ENCODE measurements at places on chromosomes 16 and 17. TPM values are rescaled to one million over a fixed set of nuclear protein-coding genes. Genes with fewer than 3 reads are reported as not detected.

The CISD3 gene
- polyA plus RNA-seq = 34.5 TPM

DNA sequence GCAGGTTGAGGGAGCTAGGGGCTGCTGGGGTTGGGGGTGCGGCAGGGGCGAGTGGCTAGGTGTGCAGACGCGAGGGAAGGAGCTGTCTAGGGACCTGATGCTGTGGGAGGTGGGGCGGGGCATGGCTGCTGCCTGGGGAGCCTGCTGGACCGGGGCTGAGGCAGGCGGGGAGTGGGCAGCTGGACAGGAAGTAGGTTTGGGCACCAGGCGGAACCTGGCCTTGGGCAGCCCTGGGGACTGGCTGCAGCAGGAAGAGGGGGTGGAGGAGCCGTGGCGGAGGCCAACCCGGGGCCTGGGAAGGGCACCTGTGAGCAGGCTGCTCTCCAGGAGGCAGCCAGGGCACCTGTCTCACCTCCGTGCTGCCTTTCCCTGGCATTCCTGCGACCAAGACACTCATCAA, 5.9 kb upstream of the DNASE1L2 start:
- no peak overlapping the region for H3K27ac ChIP-seq
- H3K27me3 ChIP-seq = no peaks in the 10 kb centered on the region
- H3K4me1 ChIP-seq = no peaks in the 10 kb centered on the region
- no peak for DNase-seq
- H3K36me3 ChIP-seq = peaks cover 45% of the 10 kb centered on the region

The KRT9 gene
- polyA plus RNA-seq = not detected

- no peak within 1 kb of the TSS for H3K4me3 ChIP-seq
- DNase-seq = no peak
- H3K36me3 ChIP-seq = no peaks in the 10 kb centered on the region
Measured at GRCh38 chr17:6713130-6713917, at the start of gene SLC13A5. Gene SLC13A5 (minus strand): TSS chr17:6713369. CDS start chr17:6713333, 36 bp downstream.

DNA sequence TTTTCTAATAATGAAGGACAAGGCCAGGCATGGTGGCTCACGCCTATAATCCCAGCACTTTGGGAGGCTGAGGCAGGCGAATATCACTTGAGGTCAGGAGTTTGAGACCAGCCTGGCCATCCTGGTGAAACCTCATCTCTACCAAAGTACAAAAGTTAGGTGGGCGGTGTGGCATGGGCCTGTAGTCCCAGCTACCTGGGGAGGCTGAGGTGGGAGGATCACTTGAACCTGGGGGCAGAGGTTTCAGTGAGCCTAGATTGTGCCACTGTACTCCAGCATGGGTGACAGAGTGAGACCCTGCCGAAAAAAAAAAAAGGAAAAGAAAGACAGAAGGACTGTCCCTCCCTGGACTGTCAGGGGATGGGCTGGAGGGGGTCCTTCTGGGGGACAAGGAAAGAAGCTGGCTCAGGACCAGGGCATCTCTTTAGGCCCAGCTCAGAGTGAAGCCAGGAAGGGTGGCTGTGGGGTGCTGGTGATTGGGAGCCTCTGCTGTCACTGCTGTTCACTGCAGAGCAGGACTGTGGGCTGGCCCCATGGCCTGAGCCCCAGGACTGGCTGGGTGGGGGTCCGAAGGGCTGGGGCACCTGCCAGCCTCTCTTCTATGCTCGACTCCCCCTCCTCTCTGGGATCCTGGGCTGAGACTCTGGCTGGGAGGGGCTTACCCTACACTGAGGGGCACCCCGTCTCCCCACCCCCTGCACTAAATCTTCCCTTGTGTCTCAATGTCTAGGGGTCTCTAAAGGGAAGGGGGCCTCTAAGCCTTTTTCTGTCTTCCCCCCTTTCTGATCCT, 909 bp upstream of the ARHGAP23 start:
- no peaks in the 10 kb centered on the region for H3K36me3 ChIP-seq
- DNase-seq = no peak
- peaks cover 4% of the 10 kb centered on the region for H3K4me1 ChIP-seq
- H3K27me3 ChIP-seq = no peaks in the 10 kb centered on the region

GRCh38 chr17:34400301-34400931, 37.4 kb upstream of the CCL1 start:
- H3K4me1 ChIP-seq = no peaks in the 10 kb centered on the region
- peaks cover 3% of the 10 kb centered on the region for H3K27me3 ChIP-seq
- no peak overlapping the region for H3K4me3 ChIP-seq

The VASN gene
- 0.18 TPM for polyA plus RNA-seq

- H3K27me3 ChIP-seq = no peaks in the 10 kb centered on the region
- H3K4me3 ChIP-seq = no peak overlapping the region
- H3K27ac ChIP-seq = no peak overlapping the region
- H3K4me1 ChIP-seq = peaks cover 19% of the 10 kb centered on the region
- H3K36me3 ChIP-seq = no peaks in the 10 kb centered on the region
- no peak for DNase-seq
Measured at GRCh38 chr16:13394488-13394887, 493.1 kb downstream of the SHISA9 start.

DNA sequence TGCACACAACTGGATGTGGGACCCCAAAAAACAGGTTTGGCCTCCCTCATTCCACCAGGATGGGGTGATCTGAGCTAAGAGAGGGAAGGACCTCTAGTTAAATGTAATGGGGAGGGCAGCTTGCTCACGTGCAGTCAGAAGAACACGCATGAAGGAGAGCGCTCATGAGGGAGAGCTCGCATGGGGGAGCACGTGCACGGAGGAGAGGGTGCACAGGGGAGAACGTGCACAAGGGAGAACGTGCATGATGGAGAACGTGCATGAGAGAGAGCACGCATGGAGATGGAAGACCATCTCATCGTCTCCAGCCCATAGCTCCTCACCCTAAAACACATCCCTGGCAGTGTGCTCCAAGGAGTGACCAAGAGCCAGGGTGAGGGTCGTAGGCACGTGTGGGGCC, 141.2 kb downstream of the RBFOX3 start:
- H3K27me3 ChIP-seq = peaks cover 2% of the 10 kb centered on the region
- H3K27ac ChIP-seq = no peak overlapping the region
- no peak for DNase-seq
- no peak overlapping the region for H3K4me3 ChIP-seq
- no peaks in the 10 kb centered on the region for H3K36me3 ChIP-seq
- H3K4me1 ChIP-seq = no peaks in the 10 kb centered on the region

DNA sequence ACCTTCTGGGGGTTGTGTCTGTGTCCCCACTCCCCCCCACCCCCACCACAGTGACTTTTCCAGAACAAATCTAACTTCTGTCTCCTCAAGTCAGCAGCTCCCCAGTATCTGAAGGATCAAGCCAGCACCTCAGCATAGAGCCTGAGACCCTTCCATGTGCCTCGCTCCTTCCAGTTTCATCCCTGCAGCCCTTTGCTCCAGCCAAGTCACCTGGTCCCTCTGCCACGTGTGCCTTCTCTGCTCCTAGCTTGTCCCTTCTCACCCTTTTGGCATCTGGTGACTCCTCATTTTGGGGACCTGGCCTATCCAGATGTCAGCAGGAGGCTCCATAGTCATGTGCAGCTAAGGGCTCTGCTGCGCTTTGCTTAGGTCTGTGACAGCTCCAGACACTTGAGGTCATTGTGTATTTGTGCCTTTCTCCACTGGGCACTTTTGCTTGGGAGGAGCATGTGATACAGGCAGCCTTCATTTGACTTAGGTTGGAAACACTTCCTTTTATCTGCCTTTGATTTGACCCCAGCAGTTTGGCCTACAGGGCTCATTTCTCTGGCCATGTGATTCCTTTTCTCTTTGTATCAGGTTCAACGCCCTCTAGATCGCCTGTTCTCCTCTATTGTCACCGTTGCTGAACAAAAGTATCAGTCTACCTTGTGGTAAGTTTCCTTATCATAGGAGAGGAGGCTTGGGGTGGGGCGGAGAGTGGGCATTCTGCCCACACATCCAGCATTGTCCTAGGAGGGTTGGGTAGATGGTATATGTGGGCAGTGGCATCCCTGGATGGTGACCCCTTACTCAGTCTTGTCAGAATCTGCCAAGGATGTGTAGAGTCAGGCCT, 7.1 kb upstream of the NFATC3 start:
- peaks cover 46% of the 10 kb centered on the region for H3K4me1 ChIP-seq
- H3K27ac ChIP-seq = no peak overlapping the region
- H3K27me3 ChIP-seq = no peaks in the 10 kb centered on the region
- H3K4me3 ChIP-seq = no peak overlapping the region
- peaks cover 35% of the 10 kb centered on the region for H3K36me3 ChIP-seq

GRCh38 chr17:2694381-2695242, 17.0 kb downstream of the CLUH start:
- H3K4me3 ChIP-seq = no peak overlapping the region
- no peaks in the 10 kb centered on the region for H3K27me3 ChIP-seq
- no peaks in the 10 kb centered on the region for H3K4me1 ChIP-seq

The DNAI2 gene
- polyA plus RNA-seq = 0.30 TPM

- H3K4me3 ChIP-seq = no peak overlapping the region
- no peak overlapping the region for H3K27ac ChIP-seq
- no peaks in the 10 kb centered on the region for H3K36me3 ChIP-seq
- no peak for DNase-seq
- H3K4me1 ChIP-seq = 0 out of 2 replicates have a peak, but pooled peaks cover 4% of the 10 kb centered on the region
- peaks cover 6% of the 10 kb centered on the region for H3K27me3 ChIP-seq
Measured at GRCh38 chr17:43949781-43950180, 4.0 kb downstream of the PYY start.

The CDH16 gene
- polyA plus RNA-seq = not detected

- H3K36me3 ChIP-seq = no peaks in the 10 kb centered on the region
- no peak overlapping the region for H3K4me3 ChIP-seq
- DNase-seq = no peak
- no peak overlapping the region for H3K27ac ChIP-seq
Measured at GRCh38 chr16:53958341-53958880, 254.5 kb downstream of the FTO start.

GRCh38 chr16:31489298-31489564, 6.3 kb downstream of the SLC5A2 start:
- H3K36me3 ChIP-seq = no peaks in the 10 kb centered on the region
- H3K27me3 ChIP-seq = no peaks in the 10 kb centered on the region
- H3K4me1 ChIP-seq = 0 out of 2 replicates have a peak, but pooled peaks cover 3% of the 10 kb centered on the region

- no peak overlapping the region for H3K4me3 ChIP-seq
- no peaks in the 10 kb centered on the region for H3K36me3 ChIP-seq
- no peak overlapping the region for H3K27ac ChIP-seq
- no peak for DNase-seq
- no peaks in the 10 kb centered on the region for H3K27me3 ChIP-seq
- peaks cover 5% of the 10 kb centered on the region for H3K4me1 ChIP-seq
Measured at GRCh38 chr17:72858826-72859495, 233.5 kb downstream of the SLC39A11 start.

GRCh38 chr17:65857718-65858117, 296.3 kb upstream of the AXIN2 start:
- H3K4me1 ChIP-seq = no peaks in the 10 kb centered on the region
- H3K4me3 ChIP-seq = no peak overlapping the region
- H3K27ac ChIP-seq = no peak overlapping the region
- no peaks in the 10 kb centered on the region for H3K27me3 ChIP-seq
- no peak for DNase-seq

The KIF2B gene
- not detected for polyA plus RNA-seq

- H3K4me3 ChIP-seq = peak overlapping the region; percentile 64
- DNase-seq = no peak
- H3K4me1 ChIP-seq = peaks cover 23% of the 10 kb centered on the region
- no peak overlapping the region for H3K27ac ChIP-seq
- no peaks in the 10 kb centered on the region for H3K36me3 ChIP-seq
Measured at GRCh38 chr16:75002474-75002873, 3.6 kb downstream of the ZNRF1 start.

DNA sequence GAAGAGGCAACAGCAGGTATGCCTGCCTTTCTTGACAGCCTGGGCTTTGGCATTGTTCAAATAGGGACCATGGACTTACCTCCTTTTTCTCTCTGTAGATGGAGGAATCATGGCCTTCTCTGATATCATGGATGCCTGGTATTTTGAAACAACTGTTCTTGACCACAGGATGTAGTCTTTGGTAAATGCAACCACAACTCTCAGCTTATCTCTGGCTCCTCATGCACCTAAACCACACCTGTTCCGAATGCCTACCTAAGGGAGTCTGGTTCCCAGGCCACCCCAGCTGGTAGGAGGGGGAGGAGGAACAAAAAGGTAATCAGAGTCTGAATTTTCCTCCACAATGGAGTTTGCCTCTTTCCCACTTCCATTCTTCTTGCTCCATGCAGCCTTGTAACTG, 18.8 kb downstream of the CDK5RAP3 start:
- H3K4me3 ChIP-seq = no peak overlapping the region
- DNase-seq = peak; percentile 46
- no peak overlapping the region for H3K27ac ChIP-seq
- peaks cover 13% of the 10 kb centered on the region for H3K4me1 ChIP-seq

The DOK4 gene
- polyA plus RNA-seq = 2.6 TPM

GRCh38 chr16:8173111-8173644, 417.1 kb downstream of the TMEM114 start:
- DNase-seq = peak; percentile 2
- no peaks in the 10 kb centered on the region for H3K4me1 ChIP-seq
- H3K27me3 ChIP-seq = no peaks in the 10 kb centered on the region
- no peak overlapping the region for H3K4me3 ChIP-seq
- H3K27ac ChIP-seq = no peak overlapping the region

DNA sequence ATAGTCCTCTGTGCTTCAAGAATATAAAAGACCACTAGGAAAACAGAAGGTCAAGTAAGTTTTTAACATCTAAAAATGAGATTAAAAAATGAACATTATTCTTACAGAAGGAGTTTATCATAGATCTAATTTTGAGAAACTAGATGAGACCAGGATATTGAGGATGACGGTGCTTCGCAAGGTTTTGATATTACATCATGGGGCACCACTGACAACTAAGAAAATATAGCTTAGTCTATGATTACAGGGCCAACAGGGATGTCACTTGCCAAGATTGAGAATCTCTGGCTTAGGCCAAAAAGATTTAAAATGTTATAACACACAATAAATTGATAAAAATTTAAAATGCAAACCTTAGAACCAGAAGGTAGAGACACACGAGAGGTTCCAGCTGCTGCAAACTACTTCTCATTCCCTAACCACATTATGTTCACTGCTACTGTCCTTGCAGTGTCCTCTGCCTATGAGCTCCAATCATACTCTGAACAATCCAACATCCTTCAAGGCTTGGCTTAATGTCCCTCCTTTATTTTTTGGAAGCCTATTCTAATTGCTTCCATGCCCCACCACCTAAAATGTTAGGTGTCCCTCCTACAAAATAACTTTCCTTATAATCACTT, 33.2 kb downstream of the USP32 start:
- no peaks in the 10 kb centered on the region for H3K27me3 ChIP-seq
- H3K27ac ChIP-seq = no peak overlapping the region
- no peaks in the 10 kb centered on the region for H3K36me3 ChIP-seq

All from GM12878 (cell line).